ENCODE measurements at places on chromosomes 6 and 20. TPM values are rescaled to one million over a fixed set of nuclear protein-coding genes. Genes with fewer than 3 reads are reported as not detected.
A peak's percentile ranks its signal among the peaks of the same experiment; 100 is the strongest.

The MDFI gene
- total RNA-seq, result 31.8 TPM

The RBPJL gene
- total RNA-seq, result not detected

The MDN1 gene
- 53.3 TPM for total RNA-seq

The BFSP1 gene
- 6.9 TPM for total RNA-seq

The CLDN20 gene
- total RNA-seq, result not detected

The CNPY3 gene
- 52.3 TPM for total RNA-seq

The KCNK17 gene
- 0.51 TPM for total RNA-seq

DNA sequence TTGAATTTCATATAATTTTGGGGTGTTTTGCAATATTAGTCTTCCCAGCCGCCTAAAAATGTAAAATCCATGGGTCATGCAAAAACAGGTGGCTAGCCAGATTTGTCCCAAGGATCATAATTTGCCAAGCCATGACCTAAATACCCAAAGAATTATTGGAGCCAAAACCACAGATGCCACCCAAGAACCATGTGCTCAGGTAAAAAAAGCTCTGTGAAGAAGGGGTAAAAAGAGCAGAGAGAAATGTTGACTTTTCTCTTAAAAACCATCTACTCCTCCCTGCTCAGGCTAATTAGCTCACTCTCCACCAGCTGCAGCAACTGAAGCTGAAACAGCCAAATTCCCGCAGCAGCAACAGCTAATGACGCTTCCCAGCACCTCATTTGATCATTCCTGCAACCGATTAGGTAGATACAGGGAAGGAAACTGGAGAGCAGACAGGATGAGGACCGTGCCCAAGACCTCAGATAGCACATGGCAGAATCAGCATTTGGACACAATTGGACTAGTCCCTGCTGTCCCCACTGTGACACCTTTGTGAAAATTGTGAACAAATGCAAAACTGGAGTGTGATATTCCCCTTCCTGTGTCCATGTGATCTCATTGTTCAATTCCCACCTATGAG, 107.9 kb upstream of the NXT1 start:
- H3K27me3 ChIP-seq, result no peaks in the 10 kb centered on the region
- no peak overlapping the region for H3K4me3 ChIP-seq
- no peak for DNase-seq
- no peak overlapping the region for H3K27ac ChIP-seq
- no peaks in the 10 kb centered on the region for H3K36me3 ChIP-seq

DNA sequence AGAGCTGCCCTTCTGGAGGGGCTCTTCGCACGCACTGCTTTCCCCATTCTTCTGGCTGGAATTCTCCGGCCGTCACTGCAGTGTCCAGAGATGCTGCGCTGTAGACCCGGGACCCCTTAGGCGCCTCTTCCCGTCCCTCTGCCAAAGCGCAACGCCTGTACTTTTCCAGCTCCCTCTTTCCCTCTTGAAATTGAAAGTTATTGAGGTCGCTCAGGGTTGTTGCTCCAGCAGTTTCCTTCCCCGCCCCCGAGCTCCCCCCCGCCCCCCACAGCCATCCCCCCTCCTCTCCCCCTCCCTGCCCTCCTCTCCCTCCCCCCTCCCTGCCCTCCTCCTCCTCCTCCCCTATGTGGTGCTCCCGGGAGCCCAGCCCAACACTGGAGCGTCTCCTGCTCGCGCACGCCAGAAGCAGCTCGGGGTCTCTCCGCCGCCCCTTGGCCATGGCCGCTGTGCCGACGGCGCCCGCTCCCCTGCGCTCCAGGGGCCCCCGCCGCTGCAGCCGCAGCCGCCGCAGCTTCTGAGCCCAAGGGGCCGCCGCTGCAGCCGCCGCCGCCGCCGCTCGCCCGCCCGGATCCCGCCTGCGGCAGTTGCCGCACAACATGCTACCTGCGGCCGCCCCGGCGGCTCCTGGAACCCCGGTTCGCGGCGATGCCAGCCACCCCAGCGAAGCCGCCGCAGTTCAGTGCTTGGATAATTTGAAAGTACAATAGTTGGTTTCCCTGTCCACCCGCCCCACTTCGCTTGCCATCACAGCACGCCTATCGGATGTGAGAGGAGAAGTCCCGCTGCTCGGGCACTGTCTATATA, at the start of gene RSPO3:
Gene RSPO3, plus strand, starts transcription at position 374 of the 804 bp plus-strand sequence. CDS start 522 bp downstream, outside the sequence.
- H3K4me1 ChIP-seq, result no peaks in the 10 kb centered on the region
- no peak for DNase-seq
- peak within 1 kb of the TSS; percentile 49 for H3K27ac ChIP-seq
- peaks cover 5% of the 10 kb centered on the region for H3K27me3 ChIP-seq
- no peaks in the 10 kb centered on the region for H3K36me3 ChIP-seq
- peak within 1 kb of the TSS; percentile 37 for H3K4me3 ChIP-seq

- no peak overlapping the region for H3K27ac ChIP-seq
- no peaks in the 10 kb centered on the region for H3K27me3 ChIP-seq
- no peaks in the 10 kb centered on the region for H3K36me3 ChIP-seq
- no peak for DNase-seq
- H3K4me1 ChIP-seq, result no peaks in the 10 kb centered on the region
- no peak overlapping the region for H3K4me3 ChIP-seq
These were observed 10.8 kb downstream of the HECA start for GRCh38 chr6:139145661-139146060.

- H3K4me3 ChIP-seq, result no peak overlapping the region
- H3K4me1 ChIP-seq, result no peaks in the 10 kb centered on the region
- H3K27me3 ChIP-seq, result peaks cover 2% of the 10 kb centered on the region
- no peaks in the 10 kb centered on the region for H3K36me3 ChIP-seq
These were observed 1.1 kb downstream of the TCF15 start for GRCh38 chr20:608970-609369.

DNA sequence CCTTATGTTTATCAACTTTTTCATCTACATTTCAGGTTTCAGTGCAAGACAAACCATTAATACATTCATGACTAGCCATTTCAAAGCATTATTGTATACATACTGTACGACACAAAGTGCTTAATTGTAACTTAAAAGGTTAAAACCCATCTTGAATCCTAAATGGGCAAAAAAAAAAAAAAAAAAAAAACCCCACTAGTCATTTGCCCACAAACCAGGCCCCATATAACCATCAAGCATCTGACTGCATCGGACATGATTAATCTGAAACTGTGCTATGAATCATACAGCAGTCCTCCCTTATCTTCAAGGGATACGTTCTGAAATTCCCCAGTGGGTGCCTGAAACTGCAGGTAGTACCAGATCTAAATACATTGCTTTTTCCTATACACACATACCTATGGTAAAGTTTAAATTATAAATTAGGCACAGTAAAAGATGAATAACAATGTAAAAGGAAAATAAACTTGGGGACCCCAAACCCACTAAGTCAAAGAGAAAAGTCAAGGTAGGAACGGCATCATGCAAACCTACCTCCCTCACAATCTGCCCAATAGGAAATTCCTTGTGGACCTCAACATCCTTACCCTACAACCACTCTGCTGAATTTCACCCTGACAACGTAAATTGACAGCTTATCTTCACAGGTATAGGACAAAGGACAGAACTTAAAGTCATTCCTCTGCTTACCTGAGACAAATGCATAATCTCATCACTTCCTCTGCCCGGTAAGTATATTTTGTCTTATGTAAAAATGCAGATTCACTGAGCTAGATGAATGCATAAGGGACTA, 14.3 kb downstream of the B4GALT5 start:
- no peak overlapping the region for H3K27ac ChIP-seq
- no peak overlapping the region for H3K4me3 ChIP-seq
- no peaks in the 10 kb centered on the region for H3K27me3 ChIP-seq
- DNase-seq, result no peak

DNA sequence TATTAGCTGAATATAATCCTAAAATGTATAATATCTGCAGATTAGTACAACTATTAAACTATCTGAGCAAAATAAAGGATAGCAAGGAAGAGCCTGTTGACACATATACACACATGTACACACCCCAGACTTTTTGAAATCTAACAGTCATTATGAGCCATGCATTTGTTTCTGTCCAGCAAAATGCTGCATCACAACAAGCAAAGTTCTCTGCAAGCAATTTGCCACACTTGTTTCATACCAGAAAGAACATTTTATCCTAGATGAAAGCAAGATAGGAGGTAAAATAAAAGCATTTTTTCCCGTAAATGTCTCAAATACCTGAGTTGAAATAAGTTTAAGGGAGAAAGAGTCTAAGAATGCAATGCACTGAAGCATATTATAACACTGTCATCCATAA, 145.2 kb downstream of the COL21A1 start:
- no peak overlapping the region for H3K27ac ChIP-seq
- no peak for DNase-seq
- H3K27me3 ChIP-seq, result no peaks in the 10 kb centered on the region
- no peak overlapping the region for H3K4me3 ChIP-seq
- H3K4me1 ChIP-seq, result no peaks in the 10 kb centered on the region

- no peaks in the 10 kb centered on the region for H3K27me3 ChIP-seq
- H3K27ac ChIP-seq, result no peak overlapping the region
- H3K4me1 ChIP-seq, result no peaks in the 10 kb centered on the region
- H3K36me3 ChIP-seq, result no peaks in the 10 kb centered on the region
These were observed 201.2 kb upstream of the SMLR1 start for GRCh38 chr6:130625825-130626527.

DNA sequence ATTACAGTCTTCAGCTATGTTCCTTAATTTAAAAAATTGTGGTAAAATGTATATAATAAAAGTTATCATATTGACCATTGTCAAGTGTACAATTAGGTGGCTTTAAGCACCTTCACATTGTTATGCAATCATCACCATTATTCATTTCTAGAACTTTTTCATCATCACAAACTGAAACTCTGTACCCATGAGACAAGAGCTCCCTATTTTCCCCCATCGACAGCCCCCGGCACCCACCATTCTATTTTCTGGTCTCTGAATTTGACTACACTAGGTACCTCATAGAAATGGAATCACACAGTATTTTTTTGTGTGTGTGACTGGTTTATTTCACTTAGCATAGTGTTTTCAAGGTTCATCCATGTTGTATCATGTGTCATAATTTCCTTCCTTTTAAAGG, 39.7 kb upstream of the FYN start:
- no peaks in the 10 kb centered on the region for H3K36me3 ChIP-seq
- H3K4me1 ChIP-seq, result no peaks in the 10 kb centered on the region
- DNase-seq, result no peak
- no peaks in the 10 kb centered on the region for H3K27me3 ChIP-seq
- no peak overlapping the region for H3K4me3 ChIP-seq

DNA sequence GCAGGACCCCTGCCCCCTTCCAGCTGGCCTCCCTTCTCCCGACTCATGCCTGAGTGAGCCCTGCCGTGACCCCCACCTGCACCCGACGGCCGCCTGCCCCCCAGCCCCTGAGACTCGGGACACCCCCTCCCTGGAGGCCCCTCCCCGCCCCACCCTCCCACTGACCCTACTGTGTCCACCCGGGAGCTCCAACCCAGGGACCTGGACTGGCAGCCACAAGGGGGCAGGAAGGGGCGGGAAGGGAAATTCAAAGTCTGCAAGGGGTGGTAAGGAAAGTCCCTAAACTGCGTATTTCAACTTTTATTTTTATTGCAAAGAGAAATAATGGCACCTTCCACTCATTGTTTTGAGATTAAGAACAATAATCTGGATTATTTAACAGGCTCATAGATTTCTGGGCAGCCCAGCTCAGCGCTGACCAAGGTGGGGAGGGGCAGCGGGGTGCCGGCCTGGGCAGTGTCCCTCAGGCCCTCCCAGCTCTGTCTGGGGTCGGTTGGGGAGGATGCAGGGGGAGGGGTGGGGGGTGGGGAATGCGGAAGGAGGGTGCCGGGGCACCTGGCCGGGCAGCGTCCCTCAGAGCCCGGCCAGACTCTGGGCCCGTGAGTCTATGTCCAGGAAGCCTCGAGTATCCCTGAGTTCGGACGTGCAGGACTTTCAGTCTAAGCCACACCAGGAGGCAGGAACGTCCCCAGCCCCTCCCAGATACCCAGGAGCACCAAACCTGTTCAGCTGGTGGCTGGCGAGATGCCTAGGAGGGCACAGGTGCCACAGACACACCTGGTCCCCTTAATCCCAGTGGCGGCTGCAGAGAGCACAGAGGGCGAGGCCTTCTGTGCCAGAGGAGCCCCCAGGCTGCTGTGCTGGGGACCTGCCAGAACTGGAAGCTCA, 1.3 kb upstream of the PTK6 start:
- DNase-seq, result peak; percentile 92
- H3K4me1 ChIP-seq, result peaks cover 5% of the 10 kb centered on the region
- H3K4me3 ChIP-seq, result no peak overlapping the region
- no peaks in the 10 kb centered on the region for H3K27me3 ChIP-seq
- H3K27ac ChIP-seq, result peak overlapping the region; percentile 73

DNA sequence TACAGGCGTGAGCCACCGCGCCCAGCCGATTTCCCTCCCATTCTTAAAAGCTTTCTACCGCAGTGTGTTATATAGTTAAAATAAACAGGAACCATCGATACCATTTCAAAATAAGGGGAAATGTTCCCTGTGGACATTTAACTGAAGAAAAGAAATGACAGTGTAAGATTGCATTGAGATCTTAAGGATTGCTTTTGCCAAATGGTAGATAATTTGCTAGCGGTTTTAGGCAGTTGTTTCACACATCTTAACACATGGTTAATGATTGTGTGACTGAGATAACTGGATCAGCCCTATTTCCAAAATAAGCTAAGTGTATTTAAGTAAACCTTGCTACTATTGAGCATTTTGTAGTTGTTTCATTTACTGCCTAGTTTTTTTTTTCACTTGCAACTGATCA, 15.6 kb downstream of the STX16 start:
- peaks cover 6% of the 10 kb centered on the region for H3K36me3 ChIP-seq
- H3K27me3 ChIP-seq, result no peaks in the 10 kb centered on the region
- no peak overlapping the region for H3K4me3 ChIP-seq
- no peak for DNase-seq

DNA sequence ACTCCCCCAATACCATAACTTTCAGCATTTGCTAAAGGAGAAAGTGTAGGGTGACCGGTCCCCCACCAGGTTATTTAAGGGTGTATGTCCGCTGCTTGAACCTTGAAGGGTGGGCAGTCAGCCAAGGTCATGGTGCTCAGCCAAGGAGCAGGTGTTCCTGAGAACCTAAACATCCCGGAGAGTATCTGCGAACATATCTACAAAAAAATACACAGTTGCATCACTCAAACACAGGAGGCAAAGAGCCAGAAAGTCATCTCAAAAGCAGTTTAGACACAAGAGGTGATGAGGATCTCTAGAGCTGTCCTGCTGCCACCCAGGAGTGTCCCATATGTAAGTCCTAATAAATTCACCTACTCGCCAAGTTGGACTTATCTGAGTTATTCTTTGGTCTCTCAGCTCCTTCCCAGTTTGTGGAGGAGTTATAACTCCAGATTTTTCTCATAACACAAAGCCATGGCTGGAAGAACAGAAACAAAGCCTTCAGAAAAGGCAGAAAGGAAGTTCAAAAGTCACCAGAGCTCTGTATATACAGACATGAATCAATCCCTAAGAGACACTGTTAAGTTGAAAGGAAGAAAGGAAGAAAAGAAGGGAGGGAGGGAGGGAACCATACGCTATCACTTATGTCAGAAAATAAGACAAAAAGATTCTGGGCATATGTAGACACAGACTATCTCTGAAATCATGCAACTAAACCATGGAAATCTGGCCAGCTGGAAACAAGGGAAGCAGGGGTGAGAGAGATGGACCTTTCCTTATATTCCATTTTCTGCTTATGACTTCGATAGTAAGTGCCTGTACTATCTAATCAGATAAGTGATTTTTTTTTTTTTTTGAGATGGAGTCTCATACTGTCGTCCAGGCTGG, 11.3 kb downstream of the MBOAT1 start:
- H3K36me3 ChIP-seq, result no peaks in the 10 kb centered on the region
- no peaks in the 10 kb centered on the region for H3K27me3 ChIP-seq
- H3K4me3 ChIP-seq, result no peak overlapping the region
- H3K4me1 ChIP-seq, result peaks cover 6% of the 10 kb centered on the region
- H3K27ac ChIP-seq, result peak overlapping the region; percentile 32

GRCh38 chr20:36030149-36030548, 61.8 kb downstream of the CNBD2 start:
- no peak for DNase-seq
- no peak overlapping the region for H3K27ac ChIP-seq
- H3K36me3 ChIP-seq, result no peaks in the 10 kb centered on the region
- no peaks in the 10 kb centered on the region for H3K27me3 ChIP-seq
- H3K4me1 ChIP-seq, result no peaks in the 10 kb centered on the region

Data from prostate gland (tissue), 2 donors.